Anterior cingulate cortex (tissue), 58 donors: ENCODE measurements at places on chromosomes 7 and 10.

GRCh38 chr7:77913977-77914607 is 115.5 kb downstream of the PHTF2 start:
- DNase-seq: no peak

GRCh38 chr7:68823996-68824780 is 774.1 kb upstream of the AUTS2 start:
- DNase-seq: no peak

GRCh38 chr10:119333146-119333792 is 125.9 kb downstream of the GRK5 start:
- DNase-seq: no peak

DNA sequence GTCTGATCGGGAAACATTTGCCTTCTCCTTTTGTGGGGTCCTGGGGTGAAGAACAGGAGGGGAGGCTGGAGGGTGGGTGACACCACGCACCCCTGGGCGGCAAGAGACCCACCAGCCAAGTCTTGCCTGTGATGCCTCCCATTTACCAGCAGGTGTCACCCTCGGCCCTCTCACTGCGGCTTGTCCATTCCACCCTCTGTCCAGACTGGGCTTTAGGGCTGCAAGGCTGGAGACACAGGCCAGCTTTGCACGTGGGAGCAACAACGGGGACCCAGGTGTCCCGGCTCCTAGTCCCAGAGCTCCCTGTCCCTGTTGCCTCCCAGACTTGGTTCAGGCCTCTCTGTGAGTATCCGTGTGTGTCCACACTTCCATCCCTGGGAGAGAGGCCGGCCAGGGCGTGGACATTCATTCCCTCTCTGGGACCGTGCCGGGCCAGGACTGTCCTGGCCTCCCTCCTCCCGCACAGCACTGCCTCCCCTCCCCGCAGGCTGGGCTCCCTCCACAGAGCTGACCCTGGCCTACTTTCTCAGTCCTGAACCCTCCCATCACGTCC is 36.2 kb upstream of the GTF2IRD1 start:
- DNase-seq: peak; percentile 66

DNA sequence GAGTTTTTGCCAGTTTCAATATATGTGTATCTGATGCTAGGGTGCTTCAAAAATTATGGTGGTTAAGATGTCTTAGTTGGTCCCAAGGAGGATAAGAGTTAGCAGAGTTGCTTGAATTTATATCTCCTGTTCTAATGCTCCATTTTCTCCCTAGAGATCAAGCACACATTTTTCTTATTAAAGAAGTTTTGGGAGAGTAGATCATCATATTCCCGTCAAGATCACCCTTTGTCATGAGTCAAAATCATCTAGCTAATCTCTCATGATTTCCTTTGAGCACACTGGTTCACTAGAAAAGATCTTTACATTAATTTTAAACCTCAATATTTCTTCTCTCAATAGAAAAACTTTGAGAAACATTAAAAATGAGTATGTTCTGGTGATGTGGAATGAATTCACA is 429.9 kb upstream of the SEMA3A start:
- no peak for DNase-seq

- no peak for DNase-seq
Measured at GRCh38 chr10:78754269-78755062, 314.3 kb upstream of the ZMIZ1 start.

DNA sequence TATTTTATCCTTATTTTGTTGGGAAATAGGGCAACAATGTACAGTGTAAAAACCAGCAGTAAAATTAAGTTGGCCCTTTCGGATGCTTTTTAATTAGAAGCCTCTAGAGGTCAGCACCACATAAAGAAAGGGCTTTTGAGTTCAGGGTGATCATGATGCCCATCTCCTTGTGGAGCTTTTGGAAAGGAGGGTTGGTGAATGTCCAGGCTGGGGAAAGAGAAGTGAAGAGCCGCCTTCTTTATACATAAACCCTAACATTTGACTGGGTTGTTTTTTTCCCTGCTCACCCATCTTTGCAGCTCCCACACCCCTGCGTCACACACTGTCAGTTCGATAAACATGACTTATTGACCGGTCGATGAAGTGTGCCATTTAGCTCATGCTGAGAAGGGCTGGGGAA is 29.8 kb downstream of the MTURN start:
- DNase-seq: peak; percentile 44

- no peak for DNase-seq
Measured at GRCh38 chr7:15485431-15485830, 76.4 kb downstream of the AGMO start.

DNA sequence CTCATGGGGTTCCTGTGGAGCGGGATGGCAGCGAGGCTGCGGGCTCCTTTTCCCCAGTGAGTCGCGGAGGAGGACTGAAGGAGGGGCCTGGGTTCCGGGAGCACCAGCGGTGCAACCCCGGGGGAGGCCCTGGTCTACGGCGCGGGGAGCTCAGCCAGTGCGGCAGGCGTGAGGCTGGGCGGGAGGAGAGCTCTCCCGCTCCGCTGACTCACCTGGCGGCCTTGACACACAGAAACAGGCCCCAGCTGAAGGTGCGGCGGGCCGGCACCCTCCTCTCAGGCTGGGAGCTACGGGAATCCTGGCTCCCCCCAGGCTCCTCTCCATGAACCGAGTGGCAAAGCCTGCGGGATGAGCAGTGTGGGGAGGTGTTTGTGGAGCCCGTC is 6.8 kb upstream of the NOM1 start:
- DNase-seq: no peak

DNA sequence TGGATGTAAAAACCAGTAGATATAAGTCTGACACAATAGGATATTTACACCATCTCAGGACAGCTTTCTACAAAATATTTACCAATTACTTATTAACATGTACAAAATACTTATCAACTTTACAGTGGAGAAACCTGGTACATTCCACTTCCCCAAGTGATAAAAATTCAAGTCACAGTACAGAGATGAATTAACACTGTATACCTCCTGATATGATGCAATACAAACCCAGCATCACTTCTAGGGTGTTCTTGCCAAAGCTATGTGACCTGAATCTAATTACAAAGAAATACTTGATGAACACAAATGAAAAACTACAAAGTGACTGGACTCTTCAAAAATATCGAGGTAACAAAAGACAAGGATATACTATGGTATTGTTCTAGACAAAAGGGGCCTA is 156.4 kb upstream of the FGFR2 start:
- DNase-seq: no peak

DNA sequence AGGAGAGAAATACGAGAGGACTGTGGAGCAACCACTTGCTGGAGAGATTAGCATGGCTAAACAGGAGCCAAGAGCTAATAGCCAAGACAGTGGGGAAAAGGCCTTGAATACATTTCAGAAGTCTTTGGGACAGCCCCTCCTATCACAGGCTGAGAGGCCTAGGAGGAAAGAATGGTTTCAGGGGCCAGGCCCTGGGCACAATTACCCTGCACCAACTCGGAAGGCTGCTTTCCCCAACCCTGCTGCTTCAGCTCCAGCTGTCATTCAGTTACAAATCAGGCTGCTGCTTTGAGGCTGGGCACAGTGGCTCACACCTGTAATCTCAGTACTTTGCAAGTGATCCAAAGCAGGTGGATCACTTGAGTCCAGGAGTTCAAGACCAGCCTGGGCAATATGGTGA is 32.0 kb upstream of the SLC35G1 start:
- DNase-seq: no peak

DNA sequence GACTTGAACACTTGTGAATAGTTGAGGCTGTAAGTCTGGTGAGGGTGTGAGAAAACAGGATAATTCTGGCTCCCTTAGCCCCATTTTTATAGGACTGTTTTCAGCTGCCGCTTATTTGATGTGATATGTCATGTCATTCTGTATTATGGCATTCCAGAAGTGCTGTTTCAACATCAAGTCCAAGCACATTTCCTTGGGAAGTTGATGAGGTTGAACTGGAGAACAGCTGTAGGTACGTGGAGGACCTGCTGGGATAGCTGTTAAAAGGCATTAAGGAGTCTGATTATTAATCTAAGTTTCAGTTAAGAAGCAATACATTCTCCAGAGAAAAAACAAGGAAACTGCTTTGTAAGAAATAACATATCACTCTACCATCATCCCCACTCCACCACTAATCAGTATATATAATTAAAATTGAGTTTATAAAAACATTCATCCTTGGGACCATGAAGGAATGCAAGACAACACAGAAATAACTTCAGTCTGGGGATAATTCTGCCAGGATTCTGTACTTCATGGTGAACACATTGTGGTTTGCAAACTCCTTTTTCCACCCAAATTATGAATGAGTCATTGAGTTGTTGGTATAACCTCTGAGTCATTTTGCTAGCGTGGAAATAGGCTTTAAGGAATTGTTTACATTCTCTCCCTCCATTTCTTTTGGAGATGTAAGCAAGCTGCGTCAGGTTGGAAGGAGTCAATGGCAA is 39.9 kb upstream of the TMEM229A start:
- DNase-seq: no peak

GRCh38 chr7:46028246-46028645 is 107.2 kb upstream of the IGFBP3 start:
- DNase-seq: no peak

DNA sequence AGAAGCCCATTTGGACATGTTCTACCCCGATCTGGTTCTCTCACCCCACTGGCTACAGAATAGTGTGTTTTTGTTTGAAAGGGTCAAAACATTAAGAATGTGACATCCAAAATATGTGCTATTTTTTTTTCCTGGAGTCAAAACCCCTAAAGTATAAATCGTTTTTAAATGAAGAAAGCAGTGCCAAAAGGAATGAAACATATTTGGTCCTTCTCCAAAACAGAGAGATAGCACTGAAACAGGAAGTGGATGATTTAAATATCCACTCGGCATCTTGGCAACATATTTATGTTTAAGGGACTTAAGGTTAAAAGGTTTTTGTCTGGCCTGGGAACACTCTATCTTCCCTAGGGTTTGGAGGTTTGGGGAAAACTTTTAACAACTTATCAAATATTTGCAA is 32.3 kb downstream of the CALD1 start:
- DNase-seq: no peak

- no peak for DNase-seq
Measured at GRCh38 chr10:44520651-44521050, 135.8 kb upstream of the CXCL12 start.

- DNase-seq: no peak
Measured at GRCh38 chr10:31390804-31391203, 71.8 kb downstream of the ZEB1 start.

DNA sequence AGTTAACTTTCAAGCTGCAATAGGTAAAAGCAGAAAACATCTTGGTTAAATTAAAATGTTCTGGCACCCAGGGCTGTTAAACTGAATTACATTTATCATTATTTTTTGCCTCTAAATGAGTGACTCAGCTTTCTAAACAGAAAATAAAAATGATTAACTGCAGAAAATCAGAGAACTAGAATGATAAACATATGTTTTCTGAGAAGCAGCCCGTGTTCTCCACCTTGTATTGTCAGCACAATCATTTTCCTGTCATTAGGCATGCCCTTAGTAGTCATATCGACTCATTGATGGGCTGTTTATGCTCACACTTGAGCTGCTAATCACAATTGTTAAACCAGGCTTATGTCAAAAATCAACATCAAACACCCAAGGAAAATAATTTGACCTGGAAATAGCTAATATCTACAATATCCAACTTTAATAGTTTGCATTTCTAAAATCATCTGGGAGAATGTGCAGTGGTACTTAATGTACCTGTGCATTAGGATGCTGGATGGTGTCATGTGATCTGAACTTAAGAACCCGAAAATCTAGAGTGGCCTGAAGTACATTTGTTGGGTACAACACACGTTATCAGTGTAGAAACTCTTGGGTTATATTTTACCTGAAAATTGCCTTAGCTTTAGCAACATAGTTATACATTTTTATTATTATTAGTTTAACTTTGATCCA is 2.3 kb downstream of the MDFIC start:
- DNase-seq: no peak

GRCh38 chr7:22114440-22114981 is 168.8 kb upstream of the CDCA7L start:
- DNase-seq: no peak

- no peak for DNase-seq
Measured at GRCh38 chr10:27745732-27746396, at the start of gene MKX. Gene MKX (minus strand): TSS chr10:27745819. CDS start chr10:27743415, 2,404 bp downstream.

DNA sequence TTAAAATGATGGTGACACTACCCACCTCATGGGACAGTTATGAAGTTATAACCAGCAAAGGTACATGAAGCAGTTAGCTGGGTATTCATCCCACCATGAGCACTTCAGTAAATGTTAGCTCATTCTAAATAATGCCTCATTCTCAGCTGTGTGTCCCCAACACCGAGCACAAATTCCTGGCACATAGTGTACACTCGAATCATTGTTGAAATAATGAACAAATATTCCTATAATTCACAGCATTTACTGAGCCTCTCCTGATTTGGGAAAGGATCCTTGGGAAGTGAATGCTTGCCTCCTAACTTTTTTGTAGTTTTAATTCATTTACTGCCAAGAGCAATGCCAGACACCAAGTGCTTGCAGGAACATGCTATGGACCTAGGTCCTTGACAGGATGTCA is 235.2 kb downstream of the DGKI start:
- no peak for DNase-seq

DNA sequence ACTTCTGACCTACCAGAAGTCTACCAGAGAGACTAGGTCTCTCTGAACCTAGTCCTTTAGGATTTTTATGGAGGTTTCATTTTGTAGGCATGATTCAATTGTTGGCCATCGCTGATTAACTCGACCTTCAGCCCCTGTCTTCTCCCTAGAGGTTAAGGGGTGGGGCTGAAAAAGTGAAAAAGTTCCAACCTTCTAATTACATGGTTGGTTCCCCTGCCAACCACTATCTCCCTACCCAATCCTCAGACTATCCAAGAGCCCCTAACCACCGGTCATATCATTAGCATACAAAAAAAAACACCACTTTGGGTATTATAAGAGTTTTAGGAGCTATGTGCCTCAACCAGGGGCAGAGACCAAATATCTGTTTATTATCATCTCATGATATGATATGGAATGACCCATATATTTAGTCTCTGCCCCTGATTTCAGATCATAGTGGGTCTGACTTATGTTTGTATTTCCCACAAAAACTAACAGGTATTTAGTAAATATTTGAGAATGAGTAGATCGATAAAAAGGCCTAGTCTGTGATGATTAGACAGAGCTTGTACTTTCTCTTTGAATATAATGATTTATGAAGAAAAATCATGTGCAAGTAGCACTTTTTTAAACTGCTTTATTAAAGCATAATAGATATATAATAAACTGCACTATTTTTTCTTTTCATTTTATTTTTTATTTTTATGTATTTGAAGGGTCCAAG is 35.8 kb downstream of the DNAJC9 start:
- DNase-seq: no peak
